ENCODE measurements at places on chromosomes 2 and 18.

GRCh38 chr2:235270291-235270690, 223.6 kb upstream of the AGAP1 start:
- DNase-seq: no peak

GRCh38 chr2:230697676-230698075, 15.0 kb upstream of the CAB39 start:
- DNase-seq: no peak

DNA sequence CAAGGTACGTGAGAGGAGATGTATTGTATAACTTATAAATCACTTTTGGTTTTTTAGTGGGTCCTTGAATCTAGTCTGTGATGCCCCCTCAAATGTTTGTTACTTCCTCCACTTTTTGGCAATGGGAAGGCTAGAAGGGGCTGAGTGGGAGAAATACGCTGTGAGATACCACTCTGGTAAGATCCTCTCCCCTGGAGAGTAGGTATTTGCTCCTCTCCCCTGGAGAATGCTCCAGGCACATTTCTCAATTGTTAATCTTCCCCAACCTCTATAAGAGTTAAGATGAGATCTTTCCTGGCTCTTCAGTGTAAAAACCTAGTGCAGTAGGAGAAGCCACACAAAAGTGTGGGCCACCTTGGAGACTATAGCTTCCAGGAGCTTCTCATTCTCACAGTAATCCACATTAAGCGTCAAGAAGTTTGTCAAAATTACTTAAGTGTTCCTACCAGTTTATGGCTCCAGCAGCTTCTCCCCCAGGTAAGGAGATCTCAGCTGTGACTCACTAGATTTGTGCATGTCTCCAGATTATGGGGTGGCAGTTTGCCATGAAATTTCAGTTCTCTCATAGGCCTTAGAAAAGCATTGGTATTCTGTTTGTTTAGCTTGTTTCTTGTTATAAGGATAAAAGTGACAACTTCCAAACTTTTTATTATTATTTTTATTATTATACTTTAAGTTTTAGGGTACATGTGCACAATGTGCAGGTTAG, 182.6 kb downstream of the FSIP2 start:
- DNase-seq: no peak

- no peak for DNase-seq
Observed at GRCh38 chr2:9258953-9259399, 52.4 kb downstream of the ASAP2 start.

GRCh38 chr2:240571314-240571973, 3.2 kb downstream of the RNPEPL1 start:
- DNase-seq: no peak

GRCh38 chr2:233412405-233412804, 58.1 kb downstream of the DGKD start:
- DNase-seq: no peak

- no peak for DNase-seq
Observed at GRCh38 chr2:135689679-135690078, 52.0 kb upstream of the UBXN4 start.

Measured in activated T-cell treated with anti-CD3 and anti-CD28 coated beads for 24 hours (primary cell).